ENCODE measurements at places on chromosomes 4 and X.
A peak's percentile ranks its signal among the peaks of the same experiment; 100 is the strongest.

DNA sequence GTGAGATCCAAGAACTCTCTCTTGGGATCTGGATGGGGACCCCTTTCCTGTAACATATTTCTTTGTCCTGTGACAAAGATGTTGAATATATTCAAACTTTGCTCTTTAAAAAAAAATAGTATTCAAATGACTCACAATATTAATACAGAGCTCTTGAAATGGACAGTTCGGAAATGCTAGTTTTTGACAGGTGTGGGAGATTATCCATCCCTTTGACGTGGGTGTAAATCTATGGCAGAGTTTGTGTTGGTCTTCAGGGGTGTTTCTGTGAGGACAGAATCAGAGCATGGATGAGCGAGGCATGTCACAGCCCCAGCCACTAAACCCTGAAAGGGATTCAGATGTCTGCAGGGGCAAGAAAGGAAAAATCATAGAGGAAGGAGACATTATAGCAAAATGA lies 25.8 kb downstream of the TENM3 start:
- DNase-seq: no peak

- DNase-seq: no peak
These were observed 40.8 kb upstream of the NUDT6 start for GRCh38 chr4:122963216-122963615.

- DNase-seq: peak; percentile 35
These were observed 25.5 kb upstream of the MORC4 start for GRCh38 chrX:107025545-107025944.

GRCh38 chr4:152419809-152420208 lies 116.1 kb downstream of the FBXW7 start:
- DNase-seq: no peak

- no peak for DNase-seq
These were observed 112.1 kb downstream of the TTC29 start for GRCh38 chr4:146833530-146833929.

DNA sequence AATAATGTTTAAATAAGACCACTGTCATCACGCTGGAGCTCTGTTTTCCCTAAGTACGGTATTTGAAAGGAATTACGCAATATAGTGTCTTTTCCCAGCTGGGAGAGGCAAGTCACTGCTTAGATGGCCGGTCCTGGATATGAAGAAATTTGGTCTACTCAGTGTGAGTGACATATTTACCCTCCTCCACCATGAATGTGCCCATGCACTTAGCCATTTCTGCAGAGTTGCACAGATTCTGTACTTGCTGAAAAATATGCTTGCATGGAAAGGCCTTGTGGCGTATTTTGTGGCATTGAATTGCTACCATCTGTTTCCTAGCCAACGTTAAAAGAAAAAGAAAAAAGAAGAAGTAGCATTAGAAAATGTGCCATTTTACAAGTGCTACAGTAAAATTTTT lies 73.1 kb downstream of the ADGRL3 start:
- DNase-seq: no peak

DNA sequence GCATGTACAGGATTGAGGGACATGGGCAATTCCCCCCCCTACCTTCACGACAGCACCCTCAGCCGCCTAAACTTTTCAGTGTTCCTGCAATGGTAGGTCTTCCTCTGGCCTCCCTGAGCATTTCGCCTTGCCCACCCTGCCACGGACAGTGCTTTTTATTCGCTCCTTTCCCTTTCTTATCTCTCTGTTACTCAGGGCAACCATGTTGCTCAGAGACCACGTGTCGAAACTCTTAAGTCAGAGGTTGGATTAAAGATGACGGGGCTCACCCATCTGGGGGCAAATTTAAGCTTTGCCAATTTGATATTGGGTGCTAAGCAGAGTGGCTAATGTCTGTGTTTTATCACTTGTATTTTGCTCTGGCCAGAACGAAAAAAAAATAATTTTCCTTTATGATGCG lies 20.4 kb downstream of the TENM3 start:
- DNase-seq: no peak

DNA sequence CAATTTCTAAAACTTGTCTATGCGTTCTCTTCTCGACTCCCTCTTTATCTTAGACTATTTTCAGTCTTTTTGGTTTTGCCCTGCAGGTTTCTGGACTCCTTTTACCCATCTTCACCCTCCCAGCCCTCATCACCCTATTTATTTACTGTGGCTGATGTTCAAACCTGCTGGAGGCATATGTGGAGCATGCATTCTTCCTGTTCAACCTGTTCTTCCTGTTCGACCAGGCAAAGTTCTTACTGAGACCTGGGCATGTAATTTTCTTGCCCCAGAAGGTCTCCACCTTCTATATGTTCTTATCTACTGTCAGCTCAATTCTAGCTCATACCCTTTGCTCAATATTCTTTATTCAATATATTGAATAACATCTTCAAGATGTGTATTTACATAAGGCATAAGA lies 69.4 kb upstream of the AGA start:
- DNase-seq: peak; percentile 64

DNA sequence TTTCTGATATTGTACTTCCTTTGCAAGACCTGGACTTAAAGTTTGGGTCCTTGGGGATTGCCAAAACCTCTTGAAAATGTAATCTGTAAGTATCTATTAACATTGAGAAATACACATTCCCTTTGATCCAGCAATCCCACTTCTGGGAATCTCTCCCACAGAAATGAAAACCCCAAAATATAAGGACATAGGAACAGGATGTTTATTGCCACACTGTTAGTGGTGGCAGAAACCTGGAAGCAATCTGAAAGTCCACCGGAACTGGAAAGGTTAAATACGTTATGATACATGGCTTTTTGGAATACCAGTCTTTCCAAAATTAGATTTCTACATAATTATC lies 71.2 kb upstream of the STX18 start:
- no peak for DNase-seq

- no peak for DNase-seq
These were observed 148.5 kb upstream of the PJA1 start for GRCh38 chrX:69313617-69314290.

DNA sequence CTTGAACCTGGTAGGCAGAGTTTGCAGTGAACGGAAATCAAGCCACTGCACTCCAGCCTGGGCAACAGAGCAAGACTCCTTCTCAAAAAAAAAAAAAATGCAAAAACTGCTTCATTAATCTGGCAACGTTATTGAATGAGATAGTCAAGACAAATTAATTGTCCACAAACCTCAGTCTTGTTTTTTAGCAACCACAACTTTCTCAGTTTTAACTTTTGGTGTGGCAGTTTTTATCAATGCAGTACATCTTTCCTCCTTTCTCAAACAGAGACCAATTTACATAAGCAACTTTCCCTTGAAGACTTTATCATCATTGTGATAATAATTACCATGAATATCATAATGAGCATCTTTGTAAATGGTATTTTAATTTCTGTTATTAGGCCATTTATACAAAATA lies 61.7 kb upstream of the GALNTL6 start:
- DNase-seq: no peak

DNA sequence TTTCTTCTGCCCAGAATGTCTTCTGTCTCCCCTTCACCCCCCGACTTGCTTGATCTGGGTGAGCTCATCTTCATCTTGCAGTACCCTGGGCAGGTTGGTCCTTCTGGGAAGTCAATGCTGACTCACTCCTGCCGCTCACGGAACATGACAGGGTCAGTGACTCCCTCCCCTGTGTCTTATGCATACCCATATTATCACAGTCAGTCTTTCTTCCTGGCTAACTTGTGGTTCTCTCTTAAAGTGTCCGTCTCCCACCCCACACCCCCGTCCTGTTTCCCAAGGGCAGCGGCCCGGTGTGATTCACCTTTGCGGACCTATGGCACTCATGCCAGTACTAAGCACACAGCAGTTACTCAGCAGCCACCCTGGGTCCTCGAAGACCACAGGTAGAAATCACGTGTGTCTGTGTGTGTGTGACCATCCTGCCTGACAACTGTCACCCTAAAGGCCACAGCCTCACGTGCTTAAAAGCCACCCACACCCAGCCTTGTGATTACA lies 17.7 kb downstream of the IQSEC2 start:
- peak; percentile 1 for DNase-seq

- no peak for DNase-seq
These were observed at the start of gene PWWP3B for GRCh38 chrX:106168107-106168506. Gene PWWP3B, plus strand, starts transcription at chrX:106168305. Its CDS starts 37,128 bp downstream, at chrX:106205433.

DNA sequence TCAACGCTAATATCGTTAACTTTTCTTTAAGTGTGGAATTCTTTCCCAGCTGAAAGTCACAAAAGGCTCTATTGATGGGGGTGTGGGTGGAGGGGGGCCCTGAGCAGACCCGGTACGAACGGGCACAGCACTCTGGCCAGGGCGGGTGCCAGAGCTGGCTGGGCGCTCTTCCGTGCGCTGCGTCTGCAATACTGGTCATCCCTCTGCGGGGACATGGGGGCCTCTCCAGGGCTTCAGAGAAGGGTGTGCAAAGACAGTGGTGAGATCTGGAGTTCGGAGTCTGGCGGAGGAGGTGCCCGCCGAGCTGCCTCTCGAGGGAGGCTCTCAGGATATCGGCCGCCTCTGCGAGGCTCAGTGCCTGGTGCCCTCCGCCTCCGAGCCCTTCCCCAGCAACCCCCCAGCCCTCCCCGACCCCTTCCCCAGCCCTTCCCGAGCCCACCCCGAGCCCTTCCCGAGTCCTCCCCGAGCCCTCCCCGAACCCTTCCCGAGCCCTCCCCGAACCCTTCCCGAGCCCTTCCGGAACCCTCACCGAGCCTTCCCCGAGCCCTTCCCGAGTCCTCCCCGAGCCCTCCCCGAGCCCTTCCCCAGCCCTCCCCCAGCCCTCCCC lies 34.3 kb downstream of the FGFRL1 start:
- DNase-seq: no peak

- peak; percentile 33 for DNase-seq
These were observed 7.0 kb downstream of the TNIP3 start for GRCh38 chr4:121156822-121157769.

GRCh38 chr4:159434114-159434870 lies 331.4 kb downstream of the RAPGEF2 start:
- no peak for DNase-seq

- DNase-seq: peak; percentile 89
These were observed at the start of gene SNX25 for GRCh38 chr4:185209031-185209851. Gene SNX25, plus strand, starts transcription at chr4:185209598. Its CDS starts 229 bp downstream, at chr4:185209827.

DNA sequence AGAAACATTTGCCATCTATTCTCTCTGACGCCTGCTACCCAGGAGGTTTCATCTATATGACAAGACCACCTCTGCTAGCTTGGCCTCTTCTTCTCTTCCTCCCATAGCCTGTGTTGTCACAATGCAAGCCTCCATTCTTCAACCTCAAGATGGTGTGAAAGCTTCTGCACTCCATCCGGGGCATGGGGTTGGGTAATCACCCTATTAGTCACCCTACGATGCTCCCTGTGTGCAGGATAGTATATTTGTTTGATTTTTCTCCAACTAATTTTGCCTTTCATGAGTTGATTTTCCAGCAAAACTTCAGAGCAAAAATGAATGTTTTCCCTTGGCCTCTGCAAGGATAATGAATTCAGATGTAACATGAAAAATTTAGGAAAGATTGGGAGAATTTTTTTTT lies 128.0 kb upstream of the STS start:
- DNase-seq: no peak

GRCh38 chr4:130542953-130543352 lies 1447.0 kb downstream of the C4orf33 start:
- DNase-seq: no peak

GRCh38 chrX:150773634-150774033 lies 80.4 kb downstream of the MTMR1 start:
- no peak for DNase-seq

GRCh38 chr4:140151699-140152012 lies 2.3 kb downstream of the MAML3 start:
- peak; percentile 84 for DNase-seq

GRCh38 chrX:124497386-124497785 lies 151.0 kb downstream of the SH2D1A start:
- no peak for DNase-seq

All from LoVo (cell line).